CD4-positive, alpha-beta T cell treated with Interleukin-21 for 1 hour (primary cell): ENCODE measurements at places on chromosomes 6 and 20.
A peak's percentile ranks its signal among the peaks of the same experiment; 100 is the strongest.

DNA sequence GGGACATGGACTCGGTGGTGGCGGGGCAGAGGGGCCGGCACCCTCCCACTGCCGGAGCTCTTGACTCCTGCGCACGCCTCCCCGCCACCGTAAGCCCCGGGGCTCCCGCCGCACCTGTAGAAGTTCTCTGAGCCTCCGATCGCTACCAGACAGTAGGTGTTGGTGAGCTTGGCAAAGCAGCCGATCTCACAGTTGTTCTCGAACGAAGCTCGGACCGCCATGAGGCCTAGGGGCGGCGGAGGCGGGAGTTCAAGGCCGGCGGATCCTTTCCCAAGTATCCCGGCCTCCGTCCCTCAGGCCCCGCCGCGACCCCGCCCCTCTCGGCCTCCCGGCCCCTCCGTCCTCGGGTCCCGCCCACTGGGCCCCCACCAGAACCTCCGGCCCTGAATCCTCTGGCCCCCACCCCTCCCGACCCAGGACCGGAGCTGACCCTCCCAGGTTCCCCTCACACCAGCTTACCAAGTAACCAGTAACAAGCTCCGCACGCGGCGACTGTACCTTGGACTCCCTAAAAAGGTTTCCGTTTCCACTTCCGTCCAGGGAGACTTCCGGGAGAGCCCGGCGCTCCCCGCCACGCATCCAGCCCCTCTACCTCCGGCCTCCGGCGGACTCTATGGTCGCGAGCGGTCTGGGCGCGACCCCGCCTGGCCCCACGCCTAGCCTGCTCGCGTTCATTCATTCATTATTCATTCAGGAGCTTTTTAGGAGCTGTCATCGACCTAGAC is at the start of gene EIF6:
Gene EIF6, minus strand, starts transcription at position 506 of the 725 bp plus-strand sequence. Its CDS starts 285 bp downstream, at position 221.
- DNase-seq: peak; percentile 84

DNA sequence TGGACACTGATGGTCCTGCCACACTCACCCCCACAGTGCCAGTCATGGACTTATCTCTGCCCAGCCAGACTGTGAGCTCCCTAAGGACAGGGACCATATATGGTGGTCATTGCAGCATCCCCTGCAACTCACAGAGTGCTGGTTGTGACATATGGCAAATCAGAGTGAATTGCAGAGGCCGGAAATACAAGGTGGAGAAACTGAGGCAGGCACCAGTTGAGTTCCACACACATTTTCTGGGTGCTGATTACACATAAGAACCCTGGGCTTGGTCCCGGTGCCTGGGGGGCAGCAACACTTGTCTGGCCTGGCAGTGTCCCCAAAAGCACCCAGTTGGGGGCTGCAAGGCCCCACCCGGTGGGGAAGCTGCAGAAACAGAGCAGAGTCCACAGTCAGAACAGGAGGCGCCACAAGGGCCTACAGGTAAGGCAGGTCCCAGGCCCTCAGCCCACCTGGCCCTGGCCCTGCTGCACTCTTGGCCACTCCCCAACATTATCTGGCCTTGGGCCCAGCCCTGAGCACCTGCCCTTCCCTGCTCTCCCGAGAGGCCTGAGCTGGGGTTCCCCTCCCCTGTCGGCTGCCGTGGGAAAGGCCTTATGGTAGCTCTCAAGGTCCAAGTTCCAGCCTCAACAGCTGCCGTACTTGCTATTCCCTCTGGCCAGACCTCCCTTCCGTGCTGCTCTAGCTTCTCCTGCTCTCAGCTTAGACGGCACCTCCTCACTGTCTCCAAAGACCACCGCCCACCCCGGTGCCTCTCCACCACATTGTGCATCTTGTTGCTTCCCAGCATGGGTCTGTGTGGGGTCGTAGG is 140.8 kb upstream of the PTPN1 start:
- DNase-seq: no peak

DNA sequence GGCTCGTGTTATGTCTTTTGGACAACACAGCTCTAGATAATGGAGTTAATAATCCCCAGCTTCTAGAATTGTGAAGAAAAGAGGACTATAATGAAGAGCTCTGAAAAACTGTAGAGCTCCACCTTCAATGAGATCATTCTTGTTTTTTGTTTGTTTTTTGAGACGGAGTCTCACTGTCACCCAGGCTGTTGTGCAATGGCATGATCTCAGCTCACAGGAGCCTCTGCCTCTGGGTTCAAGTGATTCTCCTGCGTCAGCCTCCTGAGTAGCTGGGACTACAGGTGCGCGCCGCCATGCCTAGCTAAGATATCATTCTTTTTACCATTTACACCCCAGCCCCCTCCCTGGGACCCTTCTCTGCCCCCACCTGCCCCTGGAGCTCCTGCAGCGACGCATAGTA is 36.6 kb downstream of the ERGIC3 start:
- DNase-seq: no peak

DNA sequence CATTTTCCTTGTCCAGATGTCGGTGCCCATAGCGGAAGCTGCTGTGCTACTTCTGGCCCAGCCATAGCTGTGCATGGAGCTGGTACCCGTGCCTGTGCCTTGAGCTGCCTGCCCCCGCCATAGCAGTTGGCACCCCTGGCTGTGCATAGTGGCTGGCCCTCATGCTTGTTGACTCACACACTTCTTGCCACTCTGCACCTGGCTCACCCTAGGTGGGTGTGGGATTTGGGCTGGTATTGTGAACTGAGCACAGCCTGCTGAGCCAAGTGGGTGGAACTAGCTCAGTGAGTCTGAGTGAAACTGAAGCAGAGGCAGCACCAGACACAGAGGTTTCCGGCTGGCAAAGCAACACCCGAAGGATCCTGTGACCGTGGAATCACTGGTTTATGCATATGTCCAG is 689.5 kb upstream of the EYS start:
- no peak for DNase-seq

GRCh38 chr6:131929264-131929663 is 21.9 kb downstream of the CCN2 start:
- no peak for DNase-seq

DNA sequence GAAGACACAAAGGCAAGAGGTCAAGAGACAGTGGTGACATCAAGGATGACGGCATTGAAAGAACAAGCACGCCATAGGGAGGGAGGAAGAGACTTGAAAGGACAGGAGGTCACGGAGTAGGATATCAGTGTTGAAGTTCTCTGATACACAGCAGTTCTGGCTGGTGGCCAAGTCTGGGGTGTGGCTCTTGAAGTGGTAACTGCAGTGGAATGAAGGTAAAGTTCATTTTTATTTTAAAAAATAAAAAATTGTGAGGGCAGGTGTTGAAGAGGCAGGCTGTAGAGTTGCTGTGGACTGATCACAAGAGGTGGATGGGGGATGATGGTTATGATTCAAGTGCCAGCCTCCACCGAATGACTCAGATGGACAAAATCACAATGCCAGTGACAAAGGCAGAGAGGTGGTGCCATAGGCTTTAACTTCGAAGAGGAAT is 53.2 kb upstream of the BMP2 start:
- DNase-seq: no peak
